ENCODE measurements at places on chromosomes 5 and 9.

- DNase-seq, result peak; percentile 18
These were observed 278.4 kb downstream of the NSG2 start for GRCh38 chr5:174323878-174324281.

DNA sequence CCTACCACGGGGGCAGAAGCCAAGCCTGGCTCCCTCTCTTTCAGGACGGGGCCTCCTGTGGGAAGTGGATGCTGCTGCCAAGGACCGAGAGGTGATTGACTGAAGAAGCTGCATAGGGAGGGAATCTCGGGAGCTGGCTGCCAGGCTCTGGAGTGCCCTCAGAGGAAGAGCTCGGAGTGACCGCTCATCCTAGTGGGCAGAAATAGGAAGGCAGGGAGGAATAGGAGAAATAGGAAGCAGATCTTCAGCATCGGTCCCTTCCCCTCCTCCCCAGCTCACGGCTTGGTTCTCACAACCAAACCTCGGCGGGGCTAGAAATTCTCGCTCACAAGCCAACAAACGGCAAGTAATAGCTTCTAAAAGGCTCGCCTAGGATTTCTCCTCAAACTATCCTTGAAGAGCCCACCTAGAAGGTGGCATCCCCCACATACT is 159.9 kb upstream of the RAI14 start:
- no peak for DNase-seq

DNA sequence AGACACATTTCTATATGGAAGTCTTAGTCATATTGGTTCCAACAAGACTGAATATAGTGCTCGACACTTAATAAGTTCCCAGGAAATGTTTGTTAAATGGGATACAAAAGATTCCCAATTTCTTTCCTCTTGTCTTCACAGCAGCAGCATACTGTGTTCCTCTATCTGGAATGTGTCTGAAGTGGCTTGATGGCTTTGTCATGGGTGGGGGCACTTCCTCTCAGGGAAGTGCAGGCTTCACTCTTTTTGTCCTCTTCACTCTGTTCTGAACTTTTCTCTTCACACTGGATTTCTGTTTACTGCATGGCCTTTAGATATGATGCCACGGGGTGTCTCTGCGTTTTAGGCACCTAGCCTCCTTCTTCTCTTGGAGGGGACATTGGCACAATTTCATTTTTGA is 127.7 kb upstream of the C9orf72 start:
- DNase-seq, result no peak

DNA sequence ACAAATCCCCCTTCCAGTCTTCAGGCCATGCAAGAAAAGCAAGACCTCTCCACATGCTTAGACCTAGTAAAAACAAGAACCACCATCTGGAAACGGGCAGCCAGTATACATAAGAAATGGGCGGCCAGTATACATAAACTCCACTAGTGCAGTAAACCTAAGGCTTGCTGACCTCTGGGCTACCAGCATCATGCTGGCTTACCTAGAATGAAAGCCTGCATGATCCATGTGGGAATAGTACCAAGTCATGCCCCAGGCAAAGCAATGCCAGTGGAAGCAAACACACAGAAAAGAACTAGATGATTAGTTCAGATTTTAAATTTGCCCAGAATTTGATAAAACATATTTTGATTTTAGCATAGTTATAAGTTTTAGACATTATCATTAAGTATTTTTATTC is 1346.4 kb downstream of the EFNA5 start:
- no peak for DNase-seq

- DNase-seq, result no peak
These were observed 74.1 kb downstream of the HABP4 start for GRCh38 chr9:96524045-96524444.

DNA sequence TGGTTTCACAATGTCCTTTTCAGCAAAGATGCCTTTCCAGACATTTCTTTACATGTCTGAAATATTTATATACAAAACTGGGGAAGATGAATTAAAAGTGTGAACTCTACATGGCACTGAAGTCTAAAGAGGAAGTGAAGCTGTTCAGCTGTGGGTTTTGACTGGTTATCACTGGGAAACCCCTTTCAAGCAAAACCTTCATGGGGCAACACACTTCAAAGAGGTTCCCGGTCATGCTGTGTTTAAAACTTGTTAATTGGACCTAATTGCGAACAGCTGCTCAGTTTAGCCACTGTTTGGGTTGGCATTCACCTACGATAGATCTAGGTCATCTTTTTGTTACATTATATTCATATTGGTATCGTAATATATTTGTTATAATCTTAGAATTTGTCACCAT is 20.0 kb upstream of the GDNF start:
- no peak for DNase-seq

- peak; percentile 74 for DNase-seq
These were observed 194.6 kb downstream of the AOPEP start for GRCh38 chr9:94921092-94921471.

DNA sequence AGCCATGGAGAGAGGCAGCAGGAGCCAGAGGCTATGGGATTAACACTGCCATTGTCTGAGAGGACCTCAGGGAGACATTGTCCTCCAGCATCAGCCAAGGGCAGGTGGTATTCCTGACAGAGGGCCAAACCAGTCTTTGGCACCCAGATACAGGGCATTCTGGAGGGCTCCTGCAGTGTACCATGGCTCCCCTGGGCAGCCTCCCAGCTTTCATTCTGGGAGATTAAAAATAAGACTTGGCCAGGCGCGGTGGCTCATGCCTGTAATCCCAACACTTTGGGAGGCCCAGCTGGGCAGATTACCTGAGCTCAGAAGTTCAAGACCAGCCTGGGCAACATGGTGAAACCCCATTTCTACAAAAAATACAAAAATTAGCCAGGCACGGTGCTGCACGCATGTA is 4.2 kb downstream of the MTAP start:
- no peak for DNase-seq

- no peak for DNase-seq
These were observed 2.3 kb upstream of the HK3 start for GRCh38 chr5:176901260-176902101.

DNA sequence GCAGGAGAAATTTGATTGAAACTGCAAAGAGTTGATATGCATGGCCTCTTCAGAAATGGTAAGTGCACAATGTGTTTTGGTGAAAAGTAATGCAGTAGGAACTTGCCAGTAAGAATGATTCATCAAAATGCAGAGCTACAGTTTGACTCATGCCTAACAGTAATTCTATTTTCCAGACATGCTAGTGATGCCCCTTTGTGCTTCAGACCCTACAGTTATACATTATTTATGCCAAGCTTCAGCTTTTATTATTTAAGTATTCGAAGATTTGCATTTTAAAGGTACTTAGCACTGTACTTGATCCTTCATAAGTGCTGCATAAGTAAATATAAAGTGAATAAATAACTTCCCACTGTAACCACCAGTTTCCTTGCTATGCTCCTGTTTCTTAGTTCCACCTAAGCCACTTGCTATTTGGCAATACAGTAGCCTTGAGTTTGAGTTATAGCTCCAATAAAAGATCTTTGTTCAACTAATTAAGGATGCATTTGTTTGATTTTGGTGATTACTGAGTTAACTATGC is 3.6 kb upstream of the SPATA31E1 start:
- peak; percentile 37 for DNase-seq

- no peak for DNase-seq
These were observed 1.7 kb upstream of the HBEGF start for GRCh38 chr5:140348104-140348503.

GRCh38 chr5:66467564-66467963 is 128.6 kb upstream of the MAST4 start:
- no peak for DNase-seq

Data from brain microvascular endothelial cell (primary cell).